D721Med (cell line): ENCODE measurements at places on chromosomes 4 and X.
A peak's percentile ranks its signal among the peaks of the same experiment; 100 is the strongest.

DNA sequence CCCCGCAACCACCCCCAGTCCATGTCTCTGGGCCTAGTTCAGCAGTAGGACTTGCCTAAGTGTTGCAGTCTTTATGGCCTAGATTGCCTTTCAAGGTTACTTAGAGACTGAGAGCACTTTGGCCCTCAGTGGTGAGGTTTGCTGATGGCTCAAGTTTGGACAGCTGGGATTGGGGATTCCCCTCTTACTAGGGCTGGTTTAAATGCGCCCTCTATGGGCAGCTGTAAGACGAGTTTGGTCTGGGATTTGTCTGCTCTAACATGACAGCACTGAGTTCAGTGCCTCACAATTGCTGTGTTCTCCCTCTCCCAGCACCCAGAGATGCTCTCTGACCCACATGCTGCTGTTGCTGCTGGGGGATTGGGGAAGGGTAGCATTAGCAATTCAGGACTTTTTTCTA, 23.1 kb downstream of the DACH2 start:
- no peak for DNase-seq

- no peak for DNase-seq
These were observed 170.1 kb upstream of the ATOH1 start for GRCh38 chr4:93658443-93658842.

DNA sequence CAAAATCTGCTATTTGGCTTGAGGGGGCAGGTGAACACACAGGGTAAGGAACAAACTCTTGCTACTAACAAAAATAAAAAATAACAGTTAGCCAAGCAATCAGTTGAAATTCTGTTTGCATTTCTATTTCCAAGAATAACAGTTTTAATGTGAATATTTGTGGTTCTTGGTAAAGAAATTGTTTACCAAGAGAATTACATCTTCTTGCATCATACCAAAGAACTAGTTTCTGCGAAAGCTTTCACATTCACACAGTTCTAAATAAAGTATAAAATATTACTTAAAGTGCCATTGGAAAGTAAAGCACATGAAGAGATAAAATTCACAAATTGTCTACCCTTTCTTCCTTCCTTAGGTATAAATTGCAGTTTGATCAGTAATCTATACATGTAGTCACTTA, 54.4 kb downstream of the KLHL4 start:
- no peak for DNase-seq

DNA sequence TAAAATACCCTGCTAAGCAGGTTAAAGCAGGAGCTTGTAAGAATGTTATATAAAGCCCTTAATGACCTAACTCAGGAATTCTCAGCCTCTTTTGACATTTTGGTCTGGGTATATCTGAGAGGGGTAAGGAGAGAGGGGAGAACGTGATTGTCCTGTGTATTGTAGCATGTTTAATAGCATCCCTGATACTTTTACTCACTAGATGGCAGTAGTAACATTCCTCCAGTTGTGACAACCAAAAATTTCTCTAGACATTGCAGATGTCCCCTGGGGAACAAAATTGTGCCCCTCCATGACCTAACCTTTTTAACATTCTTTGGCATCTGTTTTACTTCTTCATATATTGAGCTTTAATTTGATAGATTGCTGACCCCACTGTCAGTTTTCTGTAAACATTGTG, 17.9 kb downstream of the SMARCA5 start:
- DNase-seq, result no peak

DNA sequence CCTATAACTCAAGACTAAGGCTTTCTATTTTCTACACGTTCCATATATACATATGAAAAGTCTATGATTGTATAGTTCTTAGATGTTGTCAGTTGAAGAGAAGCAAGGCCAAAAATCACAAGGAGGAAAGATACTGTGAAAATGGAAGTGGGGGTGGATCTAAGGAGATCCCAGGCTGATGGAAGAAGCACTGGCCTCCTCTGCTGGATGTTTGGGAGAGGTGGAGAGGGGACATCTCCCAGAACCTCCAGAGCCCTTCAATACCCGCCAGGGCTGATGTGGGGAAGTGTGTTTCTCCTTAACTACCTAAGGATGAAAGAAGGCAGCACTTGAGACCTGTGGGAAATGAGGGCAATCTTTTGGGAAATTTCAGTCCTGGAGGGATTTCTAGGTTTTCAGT, 67.4 kb downstream of the RASGEF1B start:
- DNase-seq, result no peak

GRCh38 chr4:153560908-153561307, 94.7 kb downstream of the TMEM131L start:
- DNase-seq, result no peak

DNA sequence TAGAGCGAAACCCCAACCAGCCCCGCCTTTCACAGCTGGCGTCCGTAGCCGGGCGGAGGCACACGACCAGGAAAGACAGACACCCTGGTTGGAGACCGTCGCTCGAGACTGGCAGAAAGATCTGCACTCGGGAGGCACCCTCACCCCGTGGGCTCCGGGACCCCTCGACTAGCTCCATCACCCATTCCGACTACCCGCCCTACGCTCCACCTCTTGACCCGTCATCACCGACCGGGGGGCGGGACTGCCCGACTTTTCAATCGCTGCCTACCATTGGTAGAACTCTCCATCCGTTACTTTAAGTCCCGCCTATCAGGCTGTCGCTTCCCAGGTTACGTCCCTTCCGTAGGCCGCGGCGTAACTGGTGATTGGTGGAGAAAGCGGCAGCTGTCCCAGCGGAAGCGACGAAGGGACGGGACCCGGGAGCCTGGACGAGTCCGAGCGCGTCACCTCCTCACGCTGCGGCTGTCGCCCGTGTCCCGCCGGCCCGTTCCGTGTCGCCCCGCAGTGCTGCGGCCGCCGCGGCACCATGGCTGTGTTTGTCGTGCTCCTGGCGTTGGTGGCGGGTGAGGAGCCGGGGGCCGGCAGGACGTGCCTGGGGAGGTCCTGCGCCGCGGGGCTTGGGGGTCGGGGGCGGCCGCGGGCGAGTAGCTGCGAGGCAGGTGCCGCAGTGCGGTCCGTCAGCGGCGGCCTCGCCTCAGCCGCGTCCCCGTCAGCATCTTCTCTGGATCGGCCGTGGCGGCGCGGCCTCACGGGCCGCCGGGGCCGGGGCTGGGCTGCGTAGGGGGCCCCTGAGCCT, at the start of gene ATP6AP2:
TSS of gene ATP6AP2 (plus strand) at position 434 of the 799 bp plus-strand sequence. CDS start at position 530, 96 bp downstream.
- peak; percentile 60 for DNase-seq
